ENCODE measurements at places on chromosomes 5 and 9.

GRCh38 chr5:159536646-159537045, 206.4 kb upstream of the IL12B start:
- no peak for DNase-seq

- no peak for DNase-seq
These were observed 47.8 kb downstream of the NR6A1 start for GRCh38 chr9:124723352-124723751.

DNA sequence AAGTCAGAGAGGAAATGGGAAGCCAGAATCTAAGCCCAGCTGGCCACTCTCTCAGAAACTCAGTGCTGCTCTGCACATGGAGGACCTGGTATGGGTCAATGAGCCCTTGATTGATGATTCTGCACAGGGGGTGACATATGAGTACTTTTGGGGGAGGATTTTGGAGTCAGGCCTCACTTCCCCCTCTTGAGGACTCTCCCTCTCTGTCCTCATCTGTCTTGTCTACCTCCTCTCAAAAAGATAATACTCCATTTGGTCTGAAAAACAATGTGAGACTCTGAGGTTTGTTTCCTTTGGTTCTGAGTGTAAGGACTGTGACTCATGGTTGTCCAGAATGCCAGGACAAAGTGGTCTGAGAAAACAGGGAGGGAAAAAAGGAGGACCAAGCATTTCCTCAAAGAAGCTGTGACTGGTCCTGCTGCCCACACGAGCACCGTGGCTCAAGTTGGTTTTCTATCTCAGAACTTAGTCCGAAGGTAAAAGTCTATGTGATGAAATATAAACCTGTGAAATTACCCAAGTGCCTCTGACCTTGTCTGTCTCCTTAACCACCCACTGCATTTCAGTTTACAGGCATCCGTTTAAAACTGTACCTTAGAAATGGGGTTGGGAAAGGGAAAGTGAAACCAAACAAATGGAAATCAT, 11.1 kb downstream of the TTC39B start:
- DNase-seq = no peak

- DNase-seq = peak; percentile 56
These were observed 11.1 kb downstream of the BRD3 start for GRCh38 chr9:134056483-134057306.

DNA sequence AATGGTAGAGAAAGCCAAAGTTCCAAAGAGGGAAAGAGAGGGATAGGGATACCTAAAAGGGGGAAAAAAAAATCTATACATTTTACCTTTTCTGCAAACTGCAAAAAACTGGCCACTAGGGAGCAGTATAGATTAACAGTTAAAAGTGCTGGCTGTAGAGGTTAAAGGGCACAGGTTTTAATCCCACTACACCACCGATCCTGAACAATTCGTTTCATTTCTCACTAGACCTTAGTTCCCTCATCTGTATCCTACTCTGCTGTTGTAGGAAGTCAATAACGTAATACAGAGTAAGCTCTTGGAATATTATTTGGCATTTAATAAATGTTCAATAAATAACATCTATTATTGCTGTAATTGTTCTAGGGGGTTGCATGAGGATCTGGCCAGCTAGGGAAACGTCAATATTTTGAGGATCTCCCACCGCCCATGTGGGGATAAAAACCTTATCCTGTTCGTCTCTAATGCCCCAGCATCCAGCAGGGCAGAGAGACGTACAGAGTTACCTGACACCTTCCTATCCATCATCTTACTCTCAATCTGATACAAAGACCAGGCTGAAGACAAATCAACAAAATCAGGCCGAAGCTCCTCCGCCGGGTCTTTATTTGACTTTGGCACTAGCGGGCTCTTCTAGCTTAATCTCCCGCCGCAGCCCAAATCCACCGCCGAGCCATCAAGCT, 757 bp downstream of the CDC26 start:
- peak; percentile 69 for DNase-seq

All from natural killer cell treated with Interleukin-12 subunit alpha and Interleukin-12 subunit beta and Interleukin-15 and Interleukin-18, amount 100 ng/mL, for 72 hours (primary cell).